Activated CD4-positive, alpha-beta memory T cell treated with anti-CD3 and anti-CD28 coated beads, Interleukin-2, amount 10 ng/mL, durations not matched to agents 7 days and 5 days (primary cell): ENCODE measurements at places on chromosomes 1 and 21.

DNA sequence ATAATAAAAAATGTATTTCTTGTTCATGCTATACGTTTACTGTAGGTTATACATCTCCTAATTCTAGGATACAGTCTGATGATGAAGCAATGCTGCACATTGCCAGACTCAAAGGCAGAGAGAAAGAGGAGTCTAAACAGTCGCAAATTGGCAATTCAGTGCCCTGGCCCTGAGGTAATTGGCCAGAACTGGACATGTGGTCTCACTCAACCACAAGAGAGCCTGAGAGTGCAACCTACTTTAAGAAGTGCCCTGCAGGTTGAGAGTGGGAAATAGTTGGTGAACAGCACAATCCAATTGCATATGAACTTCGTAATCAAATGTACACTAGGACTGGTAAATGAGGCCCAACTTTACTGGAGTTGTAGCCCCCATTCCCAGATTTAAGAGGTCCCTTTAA lies 5.0 kb upstream of the SLC35A3 start:
- no peak overlapping the region for H3K4me3 ChIP-seq
- DNase-seq: no peak
- no peaks in the 10 kb centered on the region for H3K36me3 ChIP-seq
- no peaks in the 10 kb centered on the region for H3K27me3 ChIP-seq

GRCh38 chr1:85484264-85484663 lies 19.3 kb upstream of the DDAH1 start:
- no peak overlapping the region for H3K4me3 ChIP-seq
- no peak overlapping the region for H3K27ac ChIP-seq
- no peaks in the 10 kb centered on the region for H3K36me3 ChIP-seq
- H3K4me1 ChIP-seq: no peaks in the 10 kb centered on the region
- DNase-seq: no peak

GRCh38 chr1:177748080-177748801 lies 221.6 kb downstream of the SEC16B start:
- H3K4me1 ChIP-seq: no peaks in the 10 kb centered on the region
- H3K4me3 ChIP-seq: no peak overlapping the region
- H3K36me3 ChIP-seq: no peaks in the 10 kb centered on the region
- H3K27me3 ChIP-seq: no peaks in the 10 kb centered on the region
- DNase-seq: no peak

GRCh38 chr1:68201546-68202238 lies 30.6 kb downstream of the WLS start:
- DNase-seq: no peak
- H3K27ac ChIP-seq: no peak overlapping the region
- H3K4me3 ChIP-seq: no peak overlapping the region
- H3K27me3 ChIP-seq: no peaks in the 10 kb centered on the region

DNA sequence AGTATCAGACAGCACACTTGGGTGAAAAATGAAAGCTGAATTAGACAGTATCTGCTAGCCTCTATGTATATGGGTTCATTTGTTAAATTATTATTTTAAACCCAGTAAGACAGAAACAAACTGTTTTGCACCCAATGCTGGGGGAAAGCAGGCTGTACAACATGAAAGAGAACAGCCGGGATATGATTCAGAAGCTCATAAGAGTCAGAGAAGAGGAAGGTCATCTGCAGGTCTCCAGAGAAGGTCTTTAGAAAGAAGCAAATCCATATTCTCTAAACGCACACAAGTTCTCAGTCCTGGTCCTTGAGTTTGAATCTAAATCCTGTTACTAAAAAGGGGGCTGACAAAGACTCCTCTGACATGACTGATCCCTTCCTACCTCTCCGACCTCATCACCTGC lies 155.1 kb downstream of the SIPA1L2 start:
- H3K36me3 ChIP-seq: no peaks in the 10 kb centered on the region
- H3K27ac ChIP-seq: no peak overlapping the region
- DNase-seq: no peak
- no peaks in the 10 kb centered on the region for H3K27me3 ChIP-seq
- H3K4me3 ChIP-seq: no peak overlapping the region

DNA sequence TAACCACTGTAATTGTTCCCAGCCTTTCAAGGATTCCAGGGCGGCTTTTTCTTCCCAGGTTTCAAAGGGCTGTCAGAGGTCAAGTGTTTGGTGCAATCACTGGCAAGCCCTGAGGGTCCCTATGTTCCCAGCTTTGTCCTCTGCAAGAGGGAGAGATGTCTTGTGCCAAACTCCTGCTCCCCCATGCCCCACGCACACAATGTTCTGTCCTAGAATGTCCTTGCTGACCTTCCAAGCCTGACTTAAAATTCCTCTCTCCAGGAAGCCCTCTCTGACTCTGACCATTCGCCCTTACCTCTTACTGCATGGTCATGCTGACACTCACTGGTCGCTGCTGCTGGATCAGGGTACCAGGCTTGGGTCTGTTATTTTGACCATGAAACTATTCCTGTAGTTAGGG lies 152.5 kb upstream of the KCND3 start:
- peaks cover 10% of the 10 kb centered on the region for H3K27me3 ChIP-seq
- no peak overlapping the region for H3K4me3 ChIP-seq
- H3K27ac ChIP-seq: no peak overlapping the region
- no peaks in the 10 kb centered on the region for H3K36me3 ChIP-seq
- H3K4me1 ChIP-seq: no peaks in the 10 kb centered on the region
- no peak for DNase-seq

DNA sequence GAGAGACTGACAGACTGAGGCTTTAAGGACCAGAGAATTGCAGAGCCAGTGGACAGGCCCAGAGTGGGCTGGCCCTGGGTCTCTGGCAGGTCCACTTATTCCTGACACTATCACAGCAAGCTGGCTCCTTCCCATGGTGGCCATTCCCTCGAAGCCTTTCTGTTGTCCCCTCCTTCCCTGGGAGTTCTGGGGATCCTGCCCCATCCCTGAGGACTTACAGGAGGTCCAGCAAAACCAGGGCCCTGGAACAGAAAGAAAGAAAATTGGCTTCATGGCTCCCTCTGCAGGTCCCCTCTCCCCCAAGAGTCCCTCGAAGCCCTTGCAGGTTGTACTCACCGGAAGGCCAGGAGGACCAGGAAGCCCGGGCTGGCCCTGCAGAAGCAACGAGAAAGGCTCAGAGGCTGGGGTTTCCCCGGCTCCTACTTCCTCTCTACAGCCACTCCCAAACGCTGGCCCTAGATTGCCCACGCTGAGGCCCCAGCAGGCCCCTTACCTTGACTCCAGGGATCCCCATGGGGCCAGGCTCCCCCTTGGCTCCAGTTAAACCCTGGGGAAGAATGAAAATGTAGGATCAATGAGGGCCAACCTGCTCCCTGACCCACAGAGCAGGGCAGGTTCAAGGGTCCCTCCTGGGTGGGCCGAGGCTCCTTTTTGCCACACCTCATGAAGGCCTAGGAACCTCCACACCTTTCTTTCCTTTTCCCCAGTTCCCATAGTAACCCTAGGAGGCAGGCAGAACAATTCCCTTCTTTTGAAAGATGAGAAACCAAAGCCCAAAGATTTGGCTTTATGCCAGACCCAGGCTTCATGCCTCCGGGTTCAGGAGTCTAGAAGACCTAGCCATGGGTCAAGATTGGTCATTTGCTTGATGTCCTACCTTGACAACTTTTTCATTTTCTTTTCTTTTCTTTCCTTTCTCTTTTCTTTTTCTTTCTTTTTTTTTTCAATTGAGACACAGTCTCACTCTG lies 4.6 kb downstream of the COL9A2 start:
- H3K4me3 ChIP-seq: no peak overlapping the region
- H3K36me3 ChIP-seq: no peaks in the 10 kb centered on the region
- no peak overlapping the region for H3K27ac ChIP-seq
- peaks cover 42% of the 10 kb centered on the region for H3K4me1 ChIP-seq
- peaks cover 12% of the 10 kb centered on the region for H3K27me3 ChIP-seq
- DNase-seq: peak; percentile 45

DNA sequence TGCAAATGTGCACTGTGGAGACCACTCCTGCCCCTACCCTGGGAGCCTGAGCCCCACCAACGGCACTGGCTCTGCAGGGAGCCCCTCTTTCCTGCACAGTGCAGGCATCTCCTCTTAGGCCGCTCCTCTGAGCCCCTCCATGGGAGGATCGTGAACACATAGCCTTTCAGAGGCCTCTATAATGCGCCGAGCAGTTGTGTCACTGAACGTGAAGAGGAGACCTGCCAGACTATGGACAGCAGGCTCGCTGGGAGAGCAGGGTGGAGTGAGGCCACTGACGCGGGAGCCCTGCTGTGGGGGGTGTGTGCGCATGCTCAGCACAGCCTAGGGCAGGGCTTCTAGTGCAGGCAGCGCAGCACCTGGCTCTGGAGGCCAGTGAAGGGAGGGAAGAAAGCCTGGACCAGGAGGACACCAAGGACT lies 151.3 kb upstream of the COL6A1 start:
- H3K27me3 ChIP-seq: no peaks in the 10 kb centered on the region
- no peak overlapping the region for H3K27ac ChIP-seq
- no peak overlapping the region for H3K4me3 ChIP-seq

GRCh38 chr1:90730243-90731022 lies 13.3 kb upstream of the BARHL2 start:
- H3K36me3 ChIP-seq: peaks cover 20% of the 10 kb centered on the region
- peaks cover 29% of the 10 kb centered on the region for H3K4me1 ChIP-seq
- H3K27me3 ChIP-seq: peaks cover 86% of the 10 kb centered on the region
- DNase-seq: no peak
- peak overlapping the region; percentile 26 for H3K4me3 ChIP-seq

DNA sequence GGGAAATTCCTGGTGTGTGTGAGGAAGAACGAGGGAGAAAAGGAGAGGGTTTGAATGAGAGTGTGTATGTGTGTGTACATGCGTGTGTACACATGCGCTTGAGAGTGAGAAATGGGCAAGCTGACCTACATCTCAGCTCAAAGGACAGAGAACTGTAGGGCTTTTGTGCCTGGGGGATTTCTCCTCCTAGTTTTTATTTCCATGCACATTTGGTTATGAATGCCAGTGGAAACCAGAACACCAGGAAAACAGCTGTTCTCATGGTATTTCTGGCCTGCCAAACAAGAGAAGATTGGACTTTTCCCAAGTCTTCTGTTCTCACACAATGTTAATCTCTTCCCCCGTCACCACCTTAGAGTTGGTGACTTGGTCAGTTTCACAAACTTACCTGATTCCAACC lies 45.2 kb downstream of the SLC44A3 start:
- no peaks in the 10 kb centered on the region for H3K4me1 ChIP-seq
- H3K36me3 ChIP-seq: no peaks in the 10 kb centered on the region
- no peak for DNase-seq
- H3K27me3 ChIP-seq: peaks cover 2% of the 10 kb centered on the region
- no peak overlapping the region for H3K27ac ChIP-seq

DNA sequence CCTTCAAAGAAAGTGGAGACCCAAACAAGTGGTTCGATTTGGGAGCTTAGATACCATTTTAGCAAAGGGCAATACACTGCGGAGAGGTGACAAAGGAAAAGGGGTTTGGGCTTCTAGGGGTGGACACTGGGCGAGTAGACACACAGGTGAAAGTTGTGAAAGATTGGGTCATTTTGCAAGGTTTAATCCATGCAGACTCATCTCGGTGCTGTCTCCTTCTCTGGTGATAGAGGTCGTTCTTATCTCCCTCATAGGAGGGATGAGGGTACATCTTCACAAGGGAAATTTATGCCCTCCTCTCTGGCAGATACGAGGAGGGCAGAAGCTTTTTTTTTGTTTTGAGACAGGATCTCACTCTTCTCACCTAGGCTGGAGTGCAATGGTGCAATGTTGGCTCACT lies 6.4 kb upstream of the IGSF5 start:
- H3K4me3 ChIP-seq: no peak overlapping the region
- H3K27me3 ChIP-seq: no peaks in the 10 kb centered on the region
- no peaks in the 10 kb centered on the region for H3K4me1 ChIP-seq
- no peak overlapping the region for H3K27ac ChIP-seq

DNA sequence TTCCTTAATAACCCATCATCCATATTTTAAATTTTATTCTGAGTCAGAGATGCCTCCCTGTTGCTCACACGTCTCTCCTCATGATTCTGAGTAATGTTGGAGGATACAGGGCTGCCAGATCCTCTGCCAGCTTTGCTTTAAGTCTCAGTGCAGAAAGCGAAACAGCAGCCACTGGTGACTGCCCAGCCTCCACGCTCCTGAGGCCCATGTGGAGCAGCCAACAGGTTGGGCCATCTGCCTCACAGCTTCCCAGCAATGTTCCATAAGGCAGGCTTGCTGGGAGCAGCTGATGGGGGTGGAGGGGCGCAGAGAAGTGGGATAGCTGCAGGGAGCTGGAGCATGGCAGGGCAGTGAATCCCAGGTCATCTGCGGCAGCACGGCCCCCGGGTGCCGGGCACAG lies 104.2 kb downstream of the IGSF21 start:
- no peak for DNase-seq
- no peaks in the 10 kb centered on the region for H3K4me1 ChIP-seq
- no peaks in the 10 kb centered on the region for H3K36me3 ChIP-seq
- H3K27me3 ChIP-seq: no peaks in the 10 kb centered on the region

DNA sequence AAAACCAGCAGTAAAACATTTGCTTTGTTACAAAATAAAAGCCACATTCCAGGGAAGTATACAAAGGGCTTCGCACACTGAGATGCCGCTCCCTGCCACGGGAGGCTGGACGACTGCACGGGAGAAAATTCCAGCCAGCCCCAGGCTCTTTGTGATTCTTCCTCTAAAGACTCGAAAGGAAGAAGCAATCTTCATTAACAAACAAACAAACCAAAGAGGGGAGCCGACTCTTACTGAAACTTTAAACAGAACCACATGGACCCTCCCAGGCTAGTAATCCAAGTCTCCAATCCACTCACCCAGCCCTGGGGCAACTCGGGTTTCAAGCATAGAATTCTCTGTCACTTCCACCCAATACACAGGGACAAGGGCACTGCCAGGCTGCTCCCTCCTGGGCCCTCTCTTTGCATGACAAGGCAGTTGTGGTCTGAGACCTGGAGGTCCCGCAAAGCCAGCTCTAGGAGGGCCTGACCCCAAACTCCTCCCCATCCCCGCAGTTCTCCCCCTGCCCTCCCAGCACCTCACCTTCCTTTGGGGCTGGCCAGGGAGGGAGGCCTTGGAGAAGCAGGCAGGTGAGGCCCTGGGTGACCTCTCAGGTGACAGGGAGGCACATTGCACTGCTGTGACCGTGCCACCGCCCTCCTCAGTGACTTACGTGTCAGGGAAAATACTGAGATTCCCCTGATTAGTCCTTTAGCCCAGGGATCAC lies 26.6 kb upstream of the COL18A1 start:
- DNase-seq: no peak
- H3K27ac ChIP-seq: no peak overlapping the region
- H3K27me3 ChIP-seq: peaks cover 20% of the 10 kb centered on the region
- H3K4me3 ChIP-seq: no peak overlapping the region

GRCh38 chr1:206131037-206131436 lies 13.8 kb upstream of the AVPR1B start:
- no peak for DNase-seq
- no peak overlapping the region for H3K27ac ChIP-seq
- no peaks in the 10 kb centered on the region for H3K36me3 ChIP-seq
- H3K4me3 ChIP-seq: no peak overlapping the region

DNA sequence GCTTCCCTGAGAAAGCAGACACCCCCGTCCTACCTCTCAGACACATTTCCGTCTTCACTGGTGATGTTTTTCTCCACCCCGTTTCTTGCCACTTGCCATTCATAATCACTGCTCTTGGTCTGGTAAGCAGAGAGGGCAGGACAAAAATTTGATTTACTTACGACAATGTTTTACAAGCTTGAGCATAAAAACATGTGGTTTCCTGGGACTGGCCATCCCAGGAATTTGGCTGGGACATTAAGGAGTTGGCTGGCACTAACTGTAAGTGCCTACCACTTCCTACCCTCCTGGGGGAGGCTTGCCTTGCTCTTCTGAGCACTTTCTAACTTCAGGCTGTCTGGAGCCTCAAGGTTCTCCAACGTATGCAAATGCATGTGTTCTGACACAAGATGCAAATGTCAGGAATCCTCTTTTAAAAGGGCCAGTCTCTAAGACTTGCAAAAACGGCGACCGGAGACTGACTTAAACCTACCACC lies 24.2 kb downstream of the ZBTB18 start:
- peak overlapping the region; percentile 48 for H3K27ac ChIP-seq
- DNase-seq: no peak
- peaks cover 14% of the 10 kb centered on the region for H3K27me3 ChIP-seq
